Natural killer cell (primary cell): ENCODE measurements at places on chromosomes 5 and 9. TPM values are rescaled to one million over a fixed set of nuclear protein-coding genes. Genes with fewer than 3 reads are reported as not detected.
A peak's percentile ranks its signal among the peaks of the same experiment; 100 is the strongest.

GRCh38 chr9:20315677-20316076, 306.6 kb downstream of the MLLT3 start:
- DNase-seq = no peak

- no peak for DNase-seq
Observed at GRCh38 chr5:151675611-151676313, 11.0 kb downstream of the SPARC start.

DNA sequence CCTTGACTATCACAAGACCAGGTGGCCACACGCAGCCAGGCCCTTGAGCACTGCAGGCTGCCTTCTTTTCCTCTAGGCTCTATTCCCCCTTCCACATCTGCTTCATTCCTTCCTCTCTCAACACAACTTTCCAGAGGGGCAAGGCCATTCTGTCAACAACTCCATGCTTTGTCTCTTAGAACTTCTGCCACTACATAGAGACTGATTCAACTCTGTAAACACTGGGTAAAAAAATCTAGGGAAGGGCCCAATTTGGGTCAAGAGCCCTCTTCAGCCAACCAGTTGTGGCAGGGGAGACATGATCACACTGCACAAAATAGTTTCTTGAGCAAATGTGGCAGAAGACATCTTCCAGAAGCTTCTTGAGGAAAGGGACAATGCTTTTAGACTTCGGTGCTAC, 55.6 kb downstream of the ATPSCKMT start:
- no peak for DNase-seq

DNA sequence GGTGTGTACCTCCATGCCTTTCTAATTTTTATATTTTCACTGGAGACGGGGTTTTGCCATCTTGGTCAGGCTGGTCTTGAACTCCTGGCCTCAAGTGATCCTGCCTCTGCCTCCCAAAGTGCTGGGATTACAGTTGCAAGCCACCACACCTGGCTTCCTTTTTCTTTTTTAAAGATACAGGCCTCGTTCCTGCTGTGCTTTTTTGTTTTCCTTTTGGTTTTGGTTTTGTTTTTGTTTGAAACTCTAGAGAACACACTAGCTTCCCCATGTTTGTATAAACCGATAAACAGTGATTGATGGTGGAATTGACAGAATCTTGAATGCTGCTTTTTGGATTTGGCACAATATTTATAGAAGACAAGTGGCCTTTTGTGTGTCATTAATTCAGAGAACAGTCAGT, 1603.4 kb downstream of the MAT2B start:
- no peak for DNase-seq

DNA sequence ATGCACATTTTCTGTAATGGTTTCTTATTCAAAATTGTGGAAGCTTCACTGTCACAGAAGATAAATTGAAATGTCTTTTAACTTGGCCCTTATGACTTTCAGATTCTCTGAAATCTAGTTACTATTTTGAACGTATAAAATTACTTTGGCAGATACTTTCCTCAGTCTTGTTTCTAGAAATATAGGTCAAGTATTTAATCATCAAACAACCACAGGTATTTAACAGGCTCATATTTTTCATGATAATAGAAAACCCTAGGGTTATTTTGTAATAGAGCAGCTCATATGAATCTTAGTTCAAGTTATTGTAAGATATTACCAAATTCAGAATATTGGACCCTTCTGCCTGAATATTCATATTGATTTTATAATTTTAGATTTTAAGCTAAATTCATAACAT, 236.0 kb upstream of the CDH18 start:
- DNase-seq = no peak

Gene OBP2B
- not detected for total RNA-seq

DNA sequence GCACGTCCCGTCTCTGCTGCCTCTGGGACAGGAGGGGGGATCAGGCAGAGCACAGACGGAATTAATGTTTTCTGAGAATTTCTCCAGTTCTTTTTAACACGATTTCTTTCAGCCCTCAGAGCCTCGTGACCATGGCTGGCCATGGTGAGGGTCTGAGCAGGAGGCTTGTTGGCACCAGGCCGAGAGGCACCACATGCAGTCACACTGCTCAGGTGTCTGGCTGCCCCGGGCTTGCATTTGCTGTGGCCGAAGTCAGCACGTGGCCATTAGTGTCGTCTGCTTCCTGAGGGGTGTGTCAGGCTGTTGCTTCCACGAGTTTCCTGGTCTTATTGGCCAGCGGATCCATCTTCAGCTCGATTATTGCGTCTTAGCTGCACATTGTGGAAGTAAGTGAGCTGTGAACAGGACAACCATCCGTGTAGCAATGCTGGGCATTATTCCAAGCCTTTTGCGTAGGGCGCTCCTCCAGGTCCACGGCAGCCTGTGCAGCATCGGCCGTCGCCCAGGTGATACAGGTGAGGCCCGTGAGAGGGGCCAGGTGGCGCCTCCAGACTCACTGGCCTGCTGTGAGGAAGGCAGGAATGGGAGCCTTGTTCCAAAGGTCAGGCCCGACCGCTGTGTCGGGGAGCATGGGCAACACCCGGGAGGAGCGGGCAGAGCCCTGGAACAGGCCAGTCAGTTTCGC, 114.2 kb upstream of the CACNA1B start:
- no peak for DNase-seq

Gene TMEM250
- total RNA-seq = 19.5 TPM

DNA sequence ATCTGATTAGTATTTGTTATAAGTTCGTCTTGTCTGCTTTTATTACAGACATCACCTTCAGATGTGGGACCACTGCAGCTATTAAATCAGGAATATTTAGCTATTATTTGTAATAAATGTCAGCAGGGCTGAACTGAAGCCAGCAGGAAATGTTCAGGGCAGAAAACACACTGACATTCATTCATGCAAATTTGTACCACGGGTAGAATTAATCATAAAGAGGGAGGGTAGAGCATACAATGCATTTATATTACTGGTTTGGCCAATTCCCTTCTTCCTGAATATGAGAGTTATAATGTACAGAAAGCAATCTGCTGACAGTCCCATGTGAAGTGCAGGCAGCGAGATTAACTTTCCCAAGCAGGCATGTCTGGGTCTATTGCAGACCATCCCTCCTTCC, 117.3 kb upstream of the NUDT12 start:
- no peak for DNase-seq

DNA sequence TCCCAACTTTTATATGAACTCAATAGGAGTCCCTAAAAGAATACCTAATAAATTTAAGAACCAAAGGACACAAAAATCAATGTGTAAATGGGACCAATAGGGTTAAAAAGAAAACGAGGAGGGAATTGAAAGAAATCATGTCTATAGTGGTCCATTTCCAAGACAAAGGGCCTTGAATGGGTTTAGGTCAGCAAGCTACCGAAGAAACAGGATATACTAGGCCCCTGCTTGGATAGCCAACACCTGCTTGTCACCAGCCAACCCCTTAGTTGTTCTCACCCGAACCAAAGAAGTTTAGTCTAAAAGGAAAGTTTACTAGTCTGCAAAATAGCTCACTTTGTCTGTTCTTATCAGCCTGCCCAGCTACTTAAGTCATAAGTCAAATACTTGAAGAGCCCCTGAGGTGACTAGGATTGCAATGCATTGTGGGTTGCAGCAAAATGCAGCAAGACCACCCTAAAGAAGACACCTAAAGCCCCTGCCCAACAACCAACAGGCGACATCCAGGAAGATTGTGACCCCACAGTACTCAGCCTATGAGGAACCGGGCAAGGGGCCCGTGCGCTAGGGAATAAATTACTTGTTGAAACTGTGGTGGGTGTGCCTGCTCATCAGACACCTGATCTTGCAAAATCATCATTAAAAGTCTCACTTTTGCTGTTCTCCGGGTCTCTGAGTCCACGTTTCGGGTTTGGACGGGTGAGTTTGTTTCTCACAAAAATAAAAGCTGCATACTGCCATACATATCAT, 183.9 kb upstream of the PPP1R26 start:
- no peak for DNase-seq

DNA sequence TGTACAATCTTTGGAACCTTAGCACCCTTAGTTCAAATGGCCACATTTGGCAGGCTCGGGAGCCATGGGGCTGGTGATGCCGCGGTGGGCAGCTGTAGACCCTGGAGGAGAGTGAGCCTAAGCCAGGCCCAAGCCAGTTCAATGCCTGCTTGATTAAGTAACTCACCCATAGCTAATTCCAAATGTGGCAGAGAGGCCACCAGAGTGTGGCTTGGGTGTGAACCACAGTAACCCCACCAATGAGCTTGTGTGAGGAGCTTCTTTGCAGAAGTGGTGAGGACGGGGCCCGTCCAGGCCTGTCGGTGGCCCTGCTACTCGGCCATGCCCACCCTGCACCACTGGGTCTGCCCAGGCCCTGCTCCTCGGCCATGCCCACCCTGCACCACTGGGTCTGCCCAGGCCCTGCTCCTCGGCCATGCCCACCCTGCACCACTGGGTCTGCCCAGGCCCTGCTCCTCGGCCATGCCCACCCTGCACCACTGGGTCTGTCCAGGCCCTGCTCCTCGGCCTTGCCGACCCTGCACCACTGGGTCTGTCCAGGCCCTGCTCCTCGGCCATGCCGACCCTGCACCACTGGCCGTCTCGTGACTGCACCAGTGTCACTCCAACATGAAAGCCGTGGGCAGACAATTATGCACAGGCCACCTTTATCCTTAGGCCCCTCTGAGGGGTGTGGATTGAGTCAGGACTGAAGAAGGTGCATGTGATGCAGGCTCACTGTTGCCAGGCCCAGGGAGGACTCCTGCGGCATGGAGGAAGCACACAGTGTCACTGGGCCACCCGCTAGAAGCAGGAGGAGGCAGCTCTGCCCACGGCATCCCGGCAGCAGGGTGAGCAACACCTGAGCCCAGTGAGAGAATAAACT, 75.4 kb downstream of the MRPL36 start:
- DNase-seq = no peak

DNA sequence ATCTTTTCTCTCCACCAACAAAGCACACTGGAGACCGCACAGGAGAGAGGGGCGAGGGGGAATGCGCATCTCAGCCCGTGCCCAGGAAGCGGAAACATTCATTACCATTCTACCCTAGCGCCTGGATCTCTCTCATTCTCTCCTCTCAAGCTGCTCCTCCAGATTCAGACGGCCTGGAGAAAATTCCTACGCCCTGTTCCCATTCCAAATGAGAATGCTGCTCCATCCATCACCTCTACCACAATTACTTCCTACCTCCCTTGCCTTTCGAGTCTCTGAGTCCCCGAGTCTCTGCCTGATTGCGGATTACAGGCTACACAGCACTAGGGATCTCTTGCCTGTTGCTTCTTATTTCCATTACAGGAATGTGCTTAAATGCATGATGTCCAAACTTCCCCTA, 6.7 kb downstream of the DDX31 start:
- DNase-seq = no peak

- DNase-seq = no peak
Observed at GRCh38 chr9:113428062-113428615, 17.6 kb downstream of the C9orf43 start.

DNA sequence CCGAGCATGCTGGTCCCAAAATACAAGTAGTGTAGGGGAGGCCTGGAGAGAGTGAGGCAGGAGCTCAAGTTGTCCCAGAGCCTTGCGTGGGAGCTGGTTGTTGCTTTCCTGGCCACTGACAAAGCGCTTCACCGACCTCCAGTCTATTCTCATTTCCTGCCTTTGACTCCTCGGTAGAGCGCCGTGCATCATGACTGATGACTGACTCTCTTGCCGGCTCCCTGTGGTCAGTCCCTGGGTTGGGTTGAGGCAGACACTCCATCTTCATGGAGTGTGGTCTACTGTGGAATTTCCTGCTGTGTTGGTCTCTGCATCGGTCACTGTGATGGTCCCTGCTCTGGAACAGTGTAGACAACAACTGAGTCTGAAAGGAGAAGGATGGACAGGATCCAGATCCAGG, 175.1 kb upstream of the S1PR3 start:
- DNase-seq = no peak

GRCh38 chr5:154477382-154478223, 424 bp downstream of the HAND1 start:
- DNase-seq = no peak

- peak; percentile 47 for DNase-seq
Observed at GRCh38 chr9:114911167-114911821, 19.1 kb downstream of the TNFSF8 start.

GRCh38 chr5:112579599-112580170, 158.0 kb upstream of the APC start:
- no peak for DNase-seq

Gene PCDHGA12
- total RNA-seq = 1.1 TPM

Gene GPX3
- total RNA-seq = 1.1 TPM

GRCh38 chr5:112977440-112977861, 853 bp downstream of the DCP2 start:
- no peak for DNase-seq

Gene NR4A3
- 38.6 TPM for total RNA-seq

DNA sequence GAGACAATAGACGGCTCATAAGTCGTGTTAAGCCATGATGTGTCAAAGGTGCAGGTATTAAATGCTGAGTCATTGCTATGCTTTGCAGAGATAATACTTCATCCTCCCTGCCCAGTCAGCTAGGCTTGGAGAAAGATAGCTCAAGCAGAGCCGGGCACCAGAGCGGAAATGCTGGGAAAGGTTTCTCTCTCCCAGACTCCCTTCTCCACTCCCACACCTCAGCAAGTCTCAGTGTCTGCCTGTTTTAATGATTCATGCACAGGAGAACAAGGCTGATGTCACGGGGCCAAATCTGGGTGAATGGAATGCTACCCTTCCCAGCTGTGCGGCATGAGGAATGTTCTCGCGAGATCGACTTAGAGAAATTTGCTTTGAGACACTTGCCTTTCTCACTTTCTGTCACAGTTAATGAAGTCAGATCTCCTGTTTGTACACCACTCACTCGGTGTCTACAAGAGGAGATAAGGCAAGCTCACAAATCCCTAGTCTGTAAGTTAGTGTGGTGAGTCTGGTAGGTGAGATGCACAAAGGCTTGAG, 204.4 kb downstream of the EFNA5 start:
- no peak for DNase-seq

GRCh38 chr5:171810227-171810626, 24.6 kb downstream of the SMIM23 start:
- no peak for DNase-seq

Gene UBTD2
- total RNA-seq = 1.7 TPM

- DNase-seq = no peak
Observed at GRCh38 chr9:17280350-17281012, 145.6 kb downstream of the CNTLN start.

Gene MACIR
- 5.3 TPM for total RNA-seq

GRCh38 chr9:106857811-106858470, 5.0 kb upstream of the ZNF462 start:
- DNase-seq = no peak

Gene RNF224
- total RNA-seq = not detected

DNA sequence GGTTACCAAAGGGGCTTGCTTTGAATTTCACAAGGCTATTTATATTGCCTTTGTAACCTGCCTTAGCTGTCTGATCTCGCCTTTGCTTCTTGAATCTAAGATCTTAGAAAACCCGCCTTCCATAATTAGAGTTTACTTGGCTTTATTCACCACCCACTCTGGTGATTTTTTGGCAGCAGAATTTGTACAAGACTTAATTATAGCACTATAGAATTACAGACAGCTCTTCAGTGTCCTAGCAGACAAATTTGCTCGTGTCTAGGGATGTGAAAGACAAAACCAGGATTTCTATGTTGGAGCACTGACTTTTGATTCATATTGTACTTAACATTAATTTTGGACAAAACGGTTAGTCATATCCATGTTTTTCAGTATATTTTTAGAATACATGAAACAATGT, 306.6 kb downstream of the ADGRV1 start:
- DNase-seq = no peak

GRCh38 chr5:42422656-42423280, 471 bp upstream of the GHR start:
- no peak for DNase-seq

- no peak for DNase-seq
Observed at GRCh38 chr9:23658376-23659258, 167.4 kb downstream of the ELAVL2 start.

GRCh38 chr5:167051402-167051768, 1240.1 kb upstream of the WWC1 start:
- no peak for DNase-seq
